ENCODE measurements at places on chromosomes 4 and X. TPM values are rescaled to one million over a fixed set of nuclear protein-coding genes. Genes with fewer than 3 reads are reported as not detected.

The PAGE2B gene
- total RNA-seq = not detected

- no peaks in the 10 kb centered on the region for H3K36me3 ChIP-seq
- no peak overlapping the region for H3K4me3 ChIP-seq
- no peaks in the 10 kb centered on the region for H3K27me3 ChIP-seq
Measured at GRCh38 chrX:74523870-74524735, 90.3 kb downstream of the RLIM start.

GRCh38 chr4:184143770-184144564 is 73.7 kb downstream of the ENPP6 start:
- H3K27ac ChIP-seq = no peak overlapping the region
- no peak for DNase-seq
- no peaks in the 10 kb centered on the region for H3K36me3 ChIP-seq
- H3K4me3 ChIP-seq = no peak overlapping the region
- H3K4me1 ChIP-seq = peaks cover 9% of the 10 kb centered on the region
- no peaks in the 10 kb centered on the region for H3K27me3 ChIP-seq

DNA sequence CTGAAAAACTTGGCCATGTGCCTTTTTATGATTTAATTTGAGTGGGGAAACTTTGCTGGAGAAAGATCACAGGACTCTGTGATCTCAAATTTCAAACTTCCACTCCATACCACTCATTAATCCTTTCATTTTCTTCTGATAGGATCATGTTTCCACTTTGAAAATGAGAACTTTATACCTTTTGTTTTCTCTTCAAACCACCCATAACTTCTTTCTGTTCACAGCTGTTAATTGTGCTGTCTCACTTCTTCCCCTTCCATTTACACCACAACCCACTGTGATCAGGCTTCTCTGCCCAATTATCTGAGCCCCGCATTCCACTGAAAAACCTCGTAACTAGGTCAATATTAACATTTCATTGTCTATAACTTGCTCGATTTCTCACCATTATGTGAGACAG is 47.0 kb upstream of the ARSJ start:
- no peak for DNase-seq
- H3K36me3 ChIP-seq = no peaks in the 10 kb centered on the region
- H3K27me3 ChIP-seq = no peaks in the 10 kb centered on the region
- no peaks in the 10 kb centered on the region for H3K4me1 ChIP-seq
- H3K4me3 ChIP-seq = no peak overlapping the region

GRCh38 chr4:83865417-83866150 is 329.7 kb downstream of the GPAT3 start:
- H3K36me3 ChIP-seq = no peaks in the 10 kb centered on the region
- H3K27me3 ChIP-seq = no peaks in the 10 kb centered on the region
- H3K4me1 ChIP-seq = no peaks in the 10 kb centered on the region
- H3K27ac ChIP-seq = no peak overlapping the region

The PRSS12 gene
- 12.4 TPM for total RNA-seq

- H3K27me3 ChIP-seq = no peaks in the 10 kb centered on the region
- H3K36me3 ChIP-seq = no peaks in the 10 kb centered on the region
- no peaks in the 10 kb centered on the region for H3K4me1 ChIP-seq
Measured at GRCh38 chrX:15167826-15168225, 102.1 kb downstream of the ASB9 start.
